Activated T-helper 1 cell treated with anti-CD3 and anti-CD28 coated beads, Interleukin-2, amount 50 U/mL, for 16 hours (primary cell): ENCODE measurements at places on chromosomes 6 and 20.

- no peak for DNase-seq
Observed at GRCh38 chr20:50496773-50497385, 13.3 kb upstream of the PTPN1 start.

- DNase-seq, result no peak
Observed at GRCh38 chr20:7136886-7137285, 369.4 kb downstream of the BMP2 start.

DNA sequence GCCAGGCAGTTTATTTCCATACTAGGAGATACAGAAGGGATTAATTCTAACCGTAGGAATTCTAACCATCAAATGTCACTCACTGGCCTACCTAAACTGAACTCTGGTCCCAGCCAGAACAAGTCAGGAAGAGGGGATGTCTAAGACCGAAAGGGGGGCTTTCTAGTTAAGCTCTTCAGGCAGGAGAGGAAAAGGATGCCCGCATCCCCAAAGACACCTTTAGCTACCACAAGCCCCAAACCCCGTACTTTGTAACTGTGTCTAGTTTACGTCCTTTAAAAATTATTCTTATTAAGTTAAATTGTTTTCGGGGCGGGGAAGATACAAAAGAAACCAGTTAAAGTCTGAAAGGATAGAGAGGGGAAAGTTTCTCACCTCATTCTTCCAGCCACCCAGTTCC, 1.2 kb upstream of the ZNF76 start:
- DNase-seq, result no peak

- DNase-seq, result no peak
Observed at GRCh38 chr6:53811746-53812145, 16.9 kb downstream of the LRRC1 start.

DNA sequence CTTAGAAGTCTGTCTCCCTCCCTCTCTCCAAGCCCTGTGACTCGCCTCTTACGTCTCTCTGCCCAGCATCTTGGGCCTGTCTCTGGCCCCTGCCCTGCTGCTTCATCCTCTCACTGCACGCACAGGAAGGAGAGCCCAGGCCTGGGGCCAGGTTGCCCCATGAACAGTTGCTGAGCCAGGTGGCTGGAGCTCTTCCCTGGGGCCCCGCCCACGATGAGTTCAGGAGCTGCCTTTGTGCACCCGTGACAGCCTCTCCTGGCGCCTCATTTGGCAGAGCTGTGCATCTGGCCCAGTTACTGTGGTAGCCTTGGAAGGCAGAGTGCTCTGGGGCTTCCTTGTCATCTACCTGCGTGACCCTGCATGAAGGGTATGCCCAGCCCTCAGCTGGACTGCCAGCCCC, 44.5 kb downstream of the SLC52A3 start:
- no peak for DNase-seq
